ENCODE measurements at places on chromosomes 3 and 15.

DNA sequence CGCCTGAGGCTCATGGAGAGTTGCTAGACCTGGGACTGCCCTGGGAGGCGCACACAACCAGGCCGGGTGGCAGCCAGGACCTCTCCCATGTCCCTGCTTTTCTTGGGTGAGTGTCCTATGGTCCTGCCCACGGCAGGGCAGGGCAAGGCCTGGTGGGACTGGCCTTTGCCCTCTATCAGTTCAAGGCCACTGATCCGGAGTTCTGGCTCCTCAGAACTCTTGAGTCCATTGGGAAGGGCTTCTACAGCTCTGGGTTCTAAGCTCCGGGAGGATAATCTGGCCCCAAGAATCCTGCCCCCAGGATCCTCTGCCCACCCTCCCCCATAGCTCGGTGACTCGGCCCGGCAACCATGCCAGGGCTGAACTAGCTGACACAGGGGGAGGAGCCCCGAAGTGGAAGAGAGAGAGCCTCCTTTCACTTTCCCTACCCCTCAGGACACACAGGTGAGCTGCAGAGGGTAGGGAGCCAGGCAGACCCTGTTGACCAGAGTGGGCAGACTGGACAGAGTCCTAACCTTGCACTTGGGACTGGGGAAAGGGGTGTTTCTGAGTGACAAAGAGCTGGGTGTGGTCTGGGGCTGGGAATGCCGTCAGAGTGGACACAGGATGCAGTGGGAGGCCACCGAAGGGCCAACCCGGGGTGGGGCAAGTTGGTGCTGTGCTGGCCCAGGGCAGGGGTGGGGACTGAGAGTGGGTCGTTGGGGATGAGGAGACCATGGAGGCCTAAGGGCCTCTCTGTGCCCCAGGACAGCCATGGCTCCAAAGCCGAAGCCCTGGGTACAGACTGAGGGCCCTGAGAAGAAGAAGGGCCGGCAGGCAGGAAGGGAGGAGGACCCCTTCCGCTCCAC, 664 bp downstream of the PARP3 start:
- peak; percentile 49 for DNase-seq

- no peak for DNase-seq
Measured at GRCh38 chr3:152619691-152620090, 215.2 kb upstream of the P2RY1 start.

- DNase-seq = no peak
Measured at GRCh38 chr3:19263606-19264005, 115.3 kb downstream of the KCNH8 start.

DNA sequence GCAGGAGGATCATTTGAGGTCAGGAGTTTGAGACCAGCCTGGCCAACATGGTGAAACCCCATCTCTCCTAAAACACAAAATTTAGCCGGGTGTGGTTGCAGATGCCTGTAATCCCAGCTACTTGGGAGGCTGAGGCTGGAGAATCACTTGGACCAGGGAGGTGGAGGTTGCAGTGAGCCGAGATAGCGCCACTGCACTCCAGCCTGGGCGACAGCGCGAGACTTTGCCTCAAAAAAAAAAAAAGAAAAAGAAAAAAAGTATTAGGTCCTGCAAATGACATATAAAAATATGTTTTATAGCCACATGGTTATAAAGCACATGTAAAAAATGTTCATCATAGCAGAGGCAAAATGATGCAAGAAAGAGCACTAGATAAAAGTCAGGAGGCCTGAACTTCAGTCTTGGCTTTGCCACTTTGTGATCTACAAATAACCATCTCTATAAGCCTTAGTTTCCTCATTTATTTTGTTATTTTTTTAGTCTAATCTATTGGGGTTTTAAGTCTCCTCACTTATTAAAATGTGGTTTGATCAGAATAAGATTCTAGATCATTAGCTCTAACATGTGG, 4.9 kb downstream of the SLC12A6 start:
- DNase-seq = no peak

DNA sequence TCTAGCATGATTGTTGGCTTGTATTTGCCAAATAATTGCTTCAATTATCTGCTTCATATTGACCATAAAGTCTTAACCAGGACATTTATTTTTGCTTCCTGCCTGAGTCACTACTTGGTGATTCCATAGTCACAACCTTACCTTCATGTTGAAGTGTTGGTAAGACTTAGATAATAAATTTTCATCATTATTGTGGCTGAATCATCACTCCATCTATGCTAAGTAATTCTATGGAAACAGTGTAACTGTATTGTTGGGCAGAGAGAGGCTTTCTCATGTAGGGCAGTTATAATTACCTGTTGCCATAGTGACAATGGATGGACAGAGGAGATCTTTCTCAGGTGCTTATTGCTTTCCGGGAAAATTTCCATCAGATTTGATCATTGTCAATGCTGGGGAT, 330.7 kb upstream of the LRRC3B start:
- no peak for DNase-seq

GRCh38 chr3:98990657-98991056, 89.2 kb upstream of the DCBLD2 start:
- DNase-seq = no peak

DNA sequence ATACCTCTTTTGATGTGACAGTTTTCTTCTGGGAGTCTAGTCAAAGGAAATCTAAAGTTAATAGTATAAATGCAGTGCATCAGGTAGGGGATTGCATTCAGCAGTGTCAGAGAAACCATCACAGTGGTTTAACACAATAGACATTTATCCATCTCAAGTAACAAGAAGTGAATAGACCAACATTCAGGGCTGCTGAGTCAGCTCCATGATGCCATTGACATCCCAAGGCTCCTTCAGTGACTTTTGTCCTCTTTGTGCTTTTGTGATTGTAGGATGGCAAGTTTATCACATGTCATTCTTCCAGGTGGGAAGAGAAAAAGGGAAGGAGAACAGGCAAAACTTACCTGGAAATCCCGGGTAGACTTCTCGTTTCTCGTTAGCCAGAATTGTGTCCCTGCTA, 158.3 kb downstream of the TMEM108 start:
- DNase-seq = no peak

- DNase-seq = no peak
Measured at GRCh38 chr3:17740721-17741141, 1.7 kb downstream of the TBC1D5 start.

DNA sequence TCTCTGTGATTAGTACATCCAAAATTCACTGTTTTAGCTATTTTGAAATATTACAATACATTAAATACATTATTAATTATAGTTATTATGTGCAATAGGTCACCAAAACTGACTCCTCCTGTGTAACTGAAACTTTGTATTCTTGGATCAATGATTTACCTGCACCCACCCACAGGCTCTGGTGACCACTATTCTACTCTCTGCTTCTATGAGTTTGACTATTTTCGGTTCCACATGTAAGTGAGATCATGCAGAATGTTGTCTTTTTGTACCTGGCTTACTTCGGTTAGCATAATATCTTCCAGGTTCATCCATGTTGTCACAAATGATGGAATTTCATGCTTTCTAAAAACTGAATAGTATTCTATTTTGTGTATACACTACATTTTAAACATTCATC, 43.8 kb downstream of the SLC2A2 start:
- no peak for DNase-seq

DNA sequence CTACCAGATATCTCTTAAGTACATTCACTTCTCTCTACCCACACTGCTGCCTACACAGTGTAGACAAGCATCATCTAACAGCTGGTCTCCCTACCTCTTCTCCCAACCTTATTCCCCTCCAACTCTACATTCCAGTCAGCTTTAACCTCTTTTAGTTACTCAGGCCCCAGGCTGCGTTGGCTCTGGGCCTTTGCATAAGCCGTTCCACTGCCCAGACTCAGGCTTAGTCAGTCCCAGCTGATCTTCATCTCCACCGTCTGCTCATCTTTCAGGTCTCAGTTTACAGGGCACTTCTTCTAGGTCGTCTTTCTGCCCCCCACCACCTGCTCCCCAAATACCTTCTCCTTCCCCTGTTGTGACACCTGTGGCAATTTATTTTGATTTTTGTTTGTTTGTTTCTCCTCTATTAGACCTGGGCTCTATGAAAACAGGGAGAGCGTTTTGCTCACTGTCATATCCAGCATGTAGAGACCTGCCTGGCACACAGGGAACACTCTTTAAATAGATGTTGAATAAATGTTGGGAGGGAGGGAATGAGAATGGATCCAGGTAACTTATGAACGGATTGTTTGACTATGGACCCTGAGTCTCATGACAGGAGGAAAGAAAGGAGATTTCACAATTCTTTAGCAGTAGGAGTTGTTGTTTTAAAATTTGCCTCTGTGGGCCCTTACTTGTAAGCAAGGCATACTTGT, 11.1 kb downstream of the SLC27A2 start:
- DNase-seq = no peak

- no peak for DNase-seq
Measured at GRCh38 chr15:51075364-51075763, 19.3 kb downstream of the TNFAIP8L3 start.

GRCh38 chr15:74438721-74439316, 5.1 kb upstream of the SEMA7A start:
- DNase-seq = peak; percentile 88
